ENCODE measurements at places on chromosomes 2 and 18. TPM values are rescaled to one million over a fixed set of nuclear protein-coding genes. Genes with fewer than 3 reads are reported as not detected.

The KCNF1 gene
- not detected for total RNA-seq

The NPHP1 gene
- total RNA-seq, result 4.8 TPM

The ALKAL2 gene
- not detected for total RNA-seq

The GALNT13 gene
- total RNA-seq, result 1.7 TPM

The SKOR2 gene
- total RNA-seq, result not detected

The BCL11A gene
- total RNA-seq, result 0.43 TPM

The C2orf80 gene
- not detected for total RNA-seq

The QPCT gene
- 27.1 TPM for total RNA-seq

The PRSS56 gene
- total RNA-seq, result not detected

The CGREF1 gene
- under 0.01 TPM for total RNA-seq

The ITPRID2 gene
- 213 TPM for total RNA-seq

The CENPO gene
- total RNA-seq, result 19.6 TPM

The OTX1 gene
- not detected for total RNA-seq

The WIPF1 gene
- total RNA-seq, result 13.0 TPM

The EPHA4 gene
- total RNA-seq, result 17.3 TPM

The PIEZO2 gene
- total RNA-seq, result 1.7 TPM

The SERPINB4 gene
- not detected for total RNA-seq

The TNFAIP6 gene
- total RNA-seq, result 13.2 TPM

The CXCR2 gene
- total RNA-seq, result not detected

The DNAH7 gene
- total RNA-seq, result under 0.01 TPM

The TRAF3IP1 gene
- total RNA-seq, result 8.4 TPM

The ADAM23 gene
- total RNA-seq, result 9.5 TPM

The TBR1 gene
- total RNA-seq, result under 0.01 TPM

The RAMP1 gene
- 35.0 TPM for total RNA-seq

The CLEC4F gene
- total RNA-seq, result not detected

The PRKAG3 gene
- not detected for total RNA-seq

The MOGAT1 gene
- not detected for total RNA-seq

The C1QL2 gene
- not detected for total RNA-seq

The GALNT14 gene
- under 0.01 TPM for total RNA-seq

The STPG4 gene
- total RNA-seq, result 0.64 TPM

The CARF gene
- total RNA-seq, result 5.8 TPM

The MYOM1 gene
- total RNA-seq, result 0.86 TPM

The CFAP53 gene
- under 0.01 TPM for total RNA-seq

The PIKFYVE gene
- total RNA-seq, result 46.6 TPM

The GAREM2 gene
- total RNA-seq, result 0.97 TPM

Measured in fibroblast of villous mesenchyme (primary cell).